T-cell (primary cell): ENCODE measurements at places on chromosomes 5 and 9. TPM values are rescaled to one million over a fixed set of nuclear protein-coding genes. Genes with fewer than 3 reads are reported as not detected.

FAM221B gene
- total RNA-seq = not detected

PRDM9 gene
- total RNA-seq = not detected

GRCh38 chr5:110840347-110840960 lies 101.6 kb downstream of the SLC25A46 start:
- no peaks in the 10 kb centered on the region for H3K4me1 ChIP-seq
- DNase-seq = no peak
- H3K36me3 ChIP-seq = no peaks in the 10 kb centered on the region

- no peak for DNase-seq
- peaks cover 2% of the 10 kb centered on the region for H3K27me3 ChIP-seq
- no peak overlapping the region for H3K4me3 ChIP-seq
- no peak overlapping the region for H3K27ac ChIP-seq
Observed at GRCh38 chr5:14449052-14449661, 132.4 kb upstream of the OTULINL start.

DNA sequence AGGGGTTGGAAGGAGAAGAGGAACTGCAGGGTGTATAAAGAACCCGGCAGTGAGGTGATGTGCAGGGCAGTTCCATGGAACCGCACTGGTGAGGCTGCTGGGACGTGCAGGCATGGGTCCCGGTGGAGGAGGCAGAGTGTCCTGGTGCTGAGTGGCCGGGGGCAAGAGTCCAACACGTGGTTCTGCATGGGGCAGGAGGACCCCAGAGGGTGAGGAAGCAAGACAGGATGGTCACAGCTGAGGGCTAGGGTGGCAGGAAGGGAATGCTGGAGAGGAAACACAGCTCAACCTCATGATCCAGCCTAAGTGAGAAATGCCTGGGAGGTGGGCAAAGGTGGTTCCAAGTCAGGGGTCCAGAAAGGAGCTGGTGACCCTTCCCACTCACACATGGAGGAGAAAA lies 87.2 kb downstream of the S1PR3 start:
- H3K27me3 ChIP-seq = peaks cover 3% of the 10 kb centered on the region
- H3K27ac ChIP-seq = no peak overlapping the region
- H3K4me3 ChIP-seq = no peak overlapping the region
- H3K36me3 ChIP-seq = no peaks in the 10 kb centered on the region
- H3K4me1 ChIP-seq = no peaks in the 10 kb centered on the region

DNA sequence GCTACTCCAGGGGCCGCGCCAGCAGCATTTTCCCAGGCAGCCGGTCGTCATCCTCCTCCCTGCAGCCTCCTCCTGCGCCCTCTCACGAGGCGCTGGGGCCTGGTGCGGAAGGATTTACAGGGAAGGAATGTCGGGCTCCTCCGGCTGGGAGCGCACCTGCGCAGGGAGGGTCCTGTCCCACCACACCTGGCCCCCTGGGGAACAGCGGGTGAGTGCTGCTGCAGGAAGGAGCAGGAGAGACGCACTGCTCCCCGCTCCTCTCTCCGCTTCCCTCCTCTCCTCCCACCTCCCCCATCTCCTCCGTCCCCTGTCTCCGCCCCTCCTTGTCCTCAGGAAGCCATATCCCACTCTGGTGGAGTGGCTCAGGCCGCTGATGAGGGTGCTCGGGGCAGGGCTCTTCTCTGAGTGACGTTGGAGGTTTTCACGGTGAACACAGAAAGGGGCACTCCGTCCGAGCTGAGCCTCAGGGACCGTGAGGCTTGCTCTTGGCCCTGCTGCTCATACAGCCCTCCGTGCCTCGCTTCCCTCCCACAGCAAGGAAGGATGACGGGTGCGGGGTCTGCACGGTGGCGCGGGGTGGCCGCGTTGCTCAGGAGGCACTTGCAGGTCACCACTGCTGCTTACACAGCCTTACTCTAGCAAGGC lies 31.3 kb downstream of the IRX4 start:
- H3K36me3 ChIP-seq = no peaks in the 10 kb centered on the region
- no peak overlapping the region for H3K4me3 ChIP-seq
- H3K27ac ChIP-seq = no peak overlapping the region
- DNase-seq = no peak
- peaks cover 2% of the 10 kb centered on the region for H3K27me3 ChIP-seq
